ENCODE measurements at places on chromosomes 12 and 14.

- DNase-seq, result no peak
Measured at GRCh38 chr12:92933606-92934005, 4.5 kb upstream of the EEA1 start.

DNA sequence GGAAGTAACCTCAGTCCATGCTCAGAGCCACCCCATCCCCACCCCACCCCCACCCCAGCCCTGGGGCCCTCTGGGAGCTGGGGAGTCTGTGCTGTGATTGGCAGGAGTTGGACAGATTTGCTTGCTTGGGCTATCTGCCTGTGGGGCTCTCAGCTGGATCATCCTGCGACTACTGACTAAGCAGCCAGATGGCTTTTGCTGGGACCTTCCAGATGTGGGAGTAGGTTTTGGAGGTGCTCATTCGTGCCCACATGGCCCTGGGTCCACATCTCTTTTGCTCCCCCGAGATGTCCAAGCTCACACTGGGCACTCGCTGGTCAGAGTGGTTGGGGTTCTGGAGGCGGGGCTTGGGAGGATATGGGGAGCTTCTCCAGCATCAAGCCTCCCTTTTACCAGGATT is 138.9 kb downstream of the TSPAN9 start:
- no peak for DNase-seq

GRCh38 chr12:126627596-126627995 is 1562.4 kb downstream of the AACS start:
- DNase-seq, result no peak

DNA sequence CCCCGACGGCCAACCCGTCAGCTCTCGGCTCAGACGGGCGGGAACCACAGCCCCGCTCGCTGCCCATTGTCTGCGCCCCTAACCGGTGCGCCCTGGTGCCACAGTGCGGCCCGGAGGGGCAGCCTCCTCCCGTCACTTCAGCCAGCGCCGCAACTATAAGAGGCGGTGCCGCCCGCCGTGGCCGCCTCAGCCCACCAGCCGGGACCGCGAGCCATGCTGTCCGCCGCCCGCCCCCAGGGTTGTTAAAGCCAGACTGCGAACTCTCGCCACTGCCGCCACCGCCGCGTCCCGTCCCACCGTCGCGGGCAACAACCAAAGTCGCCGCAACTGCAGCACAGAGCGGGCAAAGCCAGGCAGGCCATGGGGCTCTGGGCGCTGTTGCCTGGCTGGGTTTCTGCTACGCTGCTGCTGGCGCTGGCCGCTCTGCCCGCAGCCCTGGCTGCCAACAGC is at the start of gene WNT1:
TSS of gene WNT1 (plus strand) at position 32 of the 450 bp plus-strand sequence. CDS start at position 361, 329 bp downstream.
- DNase-seq, result no peak

- no peak for DNase-seq
Measured at GRCh38 chr12:48985475-48985897, 7.4 kb downstream of the WNT1 start.

- DNase-seq, result peak; percentile 75
Measured at GRCh38 chr12:121513464-121514183, 67.2 kb downstream of the KDM2B start.

- no peak for DNase-seq
Measured at GRCh38 chr12:71009430-71010142, 89.0 kb upstream of the PTPRR start.

DNA sequence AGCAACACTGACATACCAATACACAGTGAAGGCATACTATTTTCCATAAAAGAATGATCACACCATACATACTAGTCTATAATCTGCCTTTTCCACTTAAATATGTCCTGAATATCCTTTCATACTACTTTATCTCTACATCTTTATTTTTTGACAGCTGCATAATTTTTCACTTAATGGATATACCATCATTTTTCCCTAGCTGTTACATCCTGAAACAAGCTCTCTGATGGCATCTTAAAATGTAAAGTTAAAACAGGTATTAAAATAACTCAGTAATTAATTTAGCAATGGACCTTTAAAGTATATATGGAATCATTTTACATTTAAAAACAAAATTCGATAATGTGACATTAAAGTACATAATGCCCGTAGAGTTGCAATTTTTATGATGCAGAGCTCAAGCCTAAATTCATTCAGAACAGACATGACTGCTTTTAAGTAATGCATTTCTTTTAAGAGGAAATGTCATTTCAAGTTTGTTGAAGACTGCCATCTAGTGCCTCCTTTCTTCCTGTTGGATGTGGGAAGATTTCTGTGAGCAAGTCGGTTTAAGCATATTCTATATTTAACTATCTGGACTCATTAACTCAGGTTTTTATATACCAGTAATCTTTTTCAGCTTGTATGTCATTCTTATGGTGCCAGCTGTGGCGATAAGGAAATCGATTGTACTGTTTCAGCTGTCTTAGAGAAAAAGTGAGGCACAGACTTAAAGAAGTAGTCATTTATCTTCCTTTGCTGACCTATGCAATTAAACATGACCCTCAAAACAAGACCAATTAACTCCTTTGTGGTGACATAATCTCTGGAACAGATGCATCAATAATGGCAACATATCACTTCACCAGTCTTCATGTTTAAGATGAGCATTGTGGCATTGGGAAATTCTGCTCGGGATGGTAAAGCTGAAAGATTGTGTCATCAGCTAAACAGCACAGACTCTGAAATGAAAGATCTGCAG is 20.3 kb downstream of the PRICKLE1 start:
- peak; percentile 82 for DNase-seq

DNA sequence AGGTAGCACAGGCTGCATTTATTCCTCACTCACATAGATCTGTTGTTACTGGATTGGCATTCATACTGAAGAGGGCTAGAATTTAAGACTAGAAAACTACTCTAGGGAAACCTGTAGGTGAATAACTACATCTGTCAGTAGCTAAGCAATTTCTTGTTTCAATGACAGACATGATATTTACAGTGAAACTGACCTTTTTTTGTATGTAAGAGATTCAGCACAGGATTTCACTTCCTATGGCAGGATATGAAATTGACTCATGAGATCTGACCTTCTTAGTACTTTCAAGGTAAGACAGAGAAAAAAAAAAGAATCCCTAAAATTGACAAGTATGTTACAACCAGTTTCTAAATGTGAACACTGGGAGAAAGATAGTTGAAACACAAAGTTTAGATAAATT is 189.8 kb upstream of the SLC16A7 start:
- no peak for DNase-seq

- DNase-seq, result no peak
Measured at GRCh38 chr14:72186523-72186922, 254.3 kb downstream of the RGS6 start.

DNA sequence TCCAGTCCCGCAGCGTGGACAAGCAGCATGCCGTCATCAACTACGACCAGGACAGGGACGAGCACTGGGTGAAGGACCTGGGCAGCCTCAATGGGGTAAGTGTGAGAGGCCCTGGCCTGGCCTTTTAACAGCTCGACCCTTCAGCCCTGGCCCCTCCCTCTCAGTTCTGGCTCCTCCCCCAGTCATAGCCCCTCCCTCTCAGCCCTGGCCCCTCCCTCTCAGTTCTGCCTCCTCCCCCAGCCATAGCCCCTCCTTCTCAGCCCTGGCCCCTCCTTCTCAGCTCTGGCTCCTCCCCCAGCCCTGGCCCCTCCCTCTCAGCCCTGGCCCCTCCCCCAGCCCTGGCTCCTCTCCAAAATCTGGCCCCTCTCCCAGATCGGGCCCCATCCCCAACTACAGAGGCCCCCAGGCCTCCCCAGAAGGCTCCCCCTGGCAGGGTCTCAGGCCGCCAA is 11.2 kb downstream of the CEP170B start:
- peak; percentile 35 for DNase-seq

GRCh38 chr12:66653796-66654195 is 25.1 kb downstream of the GRIP1 start:
- DNase-seq, result no peak

DNA sequence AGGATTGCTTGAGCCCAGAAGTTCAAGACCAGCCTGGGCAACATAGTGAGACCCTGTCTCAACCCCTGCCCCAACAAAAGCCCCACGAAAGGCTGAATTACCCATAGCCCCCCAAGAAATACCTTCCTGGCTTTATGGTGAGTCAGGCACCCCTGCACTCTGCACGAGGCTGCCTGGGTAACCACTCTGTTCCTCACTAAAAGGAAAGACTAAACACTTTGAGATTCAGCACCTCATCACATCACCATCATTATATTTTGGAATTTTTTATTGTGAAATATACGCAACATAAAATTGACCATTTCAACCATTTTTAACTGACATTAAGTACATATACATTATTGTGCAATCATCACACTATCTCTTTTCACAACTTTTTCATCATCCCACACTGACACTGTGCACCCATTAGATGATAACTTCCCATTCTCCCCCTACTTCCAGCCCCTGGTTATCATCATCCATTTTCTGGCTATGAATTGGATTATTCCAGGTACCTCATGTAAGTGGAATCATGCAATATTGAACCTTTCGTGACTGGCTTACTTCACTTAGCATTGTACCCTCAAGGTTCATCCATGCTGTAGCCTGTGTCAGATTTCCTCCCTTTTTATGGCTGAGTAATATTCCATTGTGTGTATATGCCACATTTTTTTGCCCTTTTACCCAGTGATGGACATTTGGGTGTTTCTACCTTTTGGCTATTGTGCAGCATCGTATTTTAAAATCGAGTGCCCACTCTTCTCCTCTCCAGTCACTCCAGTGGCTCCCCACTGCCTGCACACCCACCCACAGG is 51.5 kb downstream of the TSPAN9 start:
- DNase-seq, result no peak

DNA sequence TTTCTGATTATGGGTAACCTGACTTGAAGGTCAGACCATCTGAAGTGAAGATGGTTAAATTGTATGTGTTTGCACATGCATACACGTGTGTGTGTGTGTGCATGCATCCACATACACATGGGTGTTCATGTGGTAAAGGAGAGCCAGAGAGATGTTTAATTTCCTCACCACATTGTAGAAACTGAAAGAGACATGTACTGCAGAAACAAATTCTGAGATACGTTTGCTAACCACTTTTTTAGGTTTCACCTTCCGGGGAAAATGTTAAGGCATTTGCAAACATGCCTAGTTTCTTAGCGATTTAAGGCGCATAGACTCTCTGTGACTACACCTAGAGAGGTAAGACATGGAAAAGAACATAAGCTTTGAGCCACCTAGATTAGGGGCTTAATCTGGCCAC is 362.9 kb downstream of the RAD51B start:
- no peak for DNase-seq

GRCh38 chr12:79830440-79830839 is 104.5 kb downstream of the PPP1R12A start:
- no peak for DNase-seq

GRCh38 chr14:21528381-21529348 is 2.5 kb upstream of the SALL2 start:
- no peak for DNase-seq

GRCh38 chr12:6307529-6307928 is 3.0 kb upstream of the PLEKHG6 start:
- no peak for DNase-seq

DNA sequence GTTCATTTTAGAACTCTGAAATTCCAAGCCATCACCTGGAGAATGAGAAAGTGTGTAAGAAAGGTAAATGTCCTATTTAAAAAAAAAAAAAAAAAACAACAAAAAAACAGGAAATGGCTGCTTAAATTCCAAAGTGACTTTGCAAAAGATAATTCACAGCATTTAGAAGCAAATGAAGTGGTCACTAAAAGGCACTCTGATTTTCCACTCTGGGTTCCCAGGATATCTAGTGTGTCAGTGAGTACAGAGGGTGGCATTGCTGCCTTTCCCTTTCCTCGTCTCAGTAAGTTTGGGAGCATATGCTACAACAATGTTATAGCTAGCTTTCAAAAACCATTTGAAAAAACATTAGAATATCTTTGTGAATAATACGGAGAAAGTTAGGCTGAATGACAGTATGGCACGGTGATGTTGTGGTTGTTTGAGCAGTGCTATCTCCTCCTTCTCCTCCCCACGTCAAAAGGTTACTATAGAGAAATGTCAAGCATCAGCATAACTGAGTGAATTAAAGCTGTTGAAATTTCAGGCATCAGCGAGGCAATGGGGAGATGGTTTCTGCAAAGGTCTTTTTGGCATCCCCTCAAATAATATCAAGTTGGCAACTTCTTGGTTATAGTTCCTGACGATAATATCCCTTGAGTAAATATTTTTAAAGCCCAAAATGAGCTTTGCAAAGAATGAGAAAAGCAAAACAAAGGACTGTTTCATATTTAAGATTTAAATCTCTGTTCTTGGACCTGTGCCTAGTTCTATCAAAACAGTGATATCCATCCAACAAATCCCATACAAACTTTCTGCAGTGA is 164.5 kb upstream of the E2F7 start:
- DNase-seq, result no peak

GRCh38 chr12:42484996-42485395 is 104.5 kb downstream of the PRICKLE1 start:
- DNase-seq, result no peak
